ENCODE measurements at places on chromosomes 3 and 15.
A peak's percentile ranks its signal among the peaks of the same experiment; 100 is the strongest.

- DNase-seq: no peak
Observed at GRCh38 chr15:33506781-33507296, 196.1 kb downstream of the RYR3 start.

DNA sequence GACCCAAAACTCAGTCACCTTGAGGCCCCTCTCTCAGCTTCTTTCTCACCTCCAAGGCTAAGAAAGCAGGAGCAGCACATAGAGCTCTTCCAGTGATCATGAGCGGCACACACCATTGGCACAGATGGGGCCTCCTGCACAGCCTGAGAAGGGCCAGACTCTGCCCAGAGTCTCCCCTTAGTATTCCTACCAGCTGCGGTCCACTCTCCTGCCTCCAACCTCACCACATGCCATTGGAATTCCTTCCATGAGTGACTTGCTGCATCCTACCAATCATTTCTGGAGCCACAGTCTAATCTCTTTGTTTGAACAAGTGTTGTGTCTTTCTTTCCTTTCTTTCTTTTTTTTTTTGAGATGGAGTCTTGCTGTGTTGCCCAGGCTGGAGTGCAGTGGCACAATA, 39.3 kb downstream of the CDCP1 start:
- DNase-seq: no peak

DNA sequence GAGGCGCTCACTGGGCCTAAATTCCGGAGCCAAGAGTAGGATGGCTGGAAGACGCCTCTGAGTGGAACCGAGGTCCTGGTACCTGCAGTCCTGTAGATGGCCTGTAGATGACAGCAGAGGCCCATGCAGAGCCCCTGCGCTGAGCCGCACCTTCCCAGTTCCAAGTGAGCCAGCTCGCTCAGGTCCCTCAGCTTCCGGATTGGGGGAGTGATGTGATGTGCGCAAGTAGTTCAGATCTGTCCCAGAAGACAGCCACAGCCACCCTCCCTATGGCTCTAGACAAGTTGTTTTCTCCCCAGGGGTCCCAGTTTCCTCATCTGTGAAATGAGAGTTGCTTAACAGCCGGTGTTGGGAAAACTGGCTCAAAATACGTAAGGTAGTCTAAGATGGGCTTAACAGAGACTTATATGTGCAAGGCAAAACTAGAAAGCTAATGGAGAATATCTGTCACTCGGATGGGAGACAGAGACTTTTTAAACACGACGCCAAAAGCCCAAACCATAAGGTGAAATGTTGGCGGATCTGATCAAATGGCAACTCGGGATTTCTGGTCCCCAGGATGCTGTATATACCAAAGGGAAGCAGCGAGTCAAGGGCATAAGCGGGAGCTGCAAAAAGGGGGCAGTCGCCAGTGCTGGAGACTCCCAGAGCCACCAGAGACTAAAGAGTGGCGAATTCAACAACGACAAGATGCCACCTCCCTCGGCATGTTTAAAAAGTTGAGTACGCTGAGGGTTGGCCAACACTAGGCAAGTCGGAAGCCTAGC, 765 bp upstream of the MAPKAPK3 start:
- DNase-seq: peak; percentile 85

GRCh38 chr3:174844746-174845145, 14.4 kb upstream of the NAALADL2 start:
- no peak for DNase-seq

DNA sequence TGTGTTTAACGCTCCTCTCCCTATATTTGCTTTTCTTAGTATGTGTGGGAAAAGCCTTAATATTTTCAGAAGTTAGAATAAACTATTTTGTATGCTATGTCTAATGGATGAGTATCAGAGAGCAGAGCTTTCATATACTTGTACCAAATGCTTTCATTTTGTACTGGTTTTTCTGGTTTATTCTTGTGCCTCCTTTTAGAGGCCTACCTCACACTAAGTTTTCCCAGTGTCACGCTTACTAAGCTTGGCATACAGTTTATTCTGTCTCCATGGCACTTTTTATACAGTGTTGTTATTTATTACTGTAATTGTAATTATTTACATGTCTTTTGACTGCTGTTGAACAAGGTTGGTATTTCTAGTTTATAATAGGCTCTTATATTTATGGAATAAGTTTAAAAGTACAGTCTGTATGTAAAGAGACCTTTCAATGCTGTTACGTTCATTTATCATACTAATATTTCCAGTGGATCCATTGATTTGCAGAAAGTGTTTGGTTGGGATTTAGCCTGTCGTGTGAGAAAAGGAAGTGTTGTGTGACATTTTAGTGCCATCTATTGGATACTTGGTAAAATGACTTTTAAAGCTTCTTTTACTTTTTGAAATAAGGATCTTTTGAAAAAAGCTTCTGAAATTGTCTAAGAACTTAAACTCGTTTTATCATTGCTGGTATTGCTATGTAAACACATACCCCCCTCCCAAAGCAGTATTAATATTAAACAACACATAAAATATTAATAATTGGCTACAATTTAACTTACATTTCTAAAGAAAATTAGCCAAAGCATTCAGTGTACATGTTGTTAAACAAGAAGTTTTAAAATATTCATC, 5.2 kb upstream of the EBLN2 start:
- no peak for DNase-seq

GRCh38 chr15:79922512-79923078, 25.8 kb upstream of the MTHFS start:
- no peak for DNase-seq

DNA sequence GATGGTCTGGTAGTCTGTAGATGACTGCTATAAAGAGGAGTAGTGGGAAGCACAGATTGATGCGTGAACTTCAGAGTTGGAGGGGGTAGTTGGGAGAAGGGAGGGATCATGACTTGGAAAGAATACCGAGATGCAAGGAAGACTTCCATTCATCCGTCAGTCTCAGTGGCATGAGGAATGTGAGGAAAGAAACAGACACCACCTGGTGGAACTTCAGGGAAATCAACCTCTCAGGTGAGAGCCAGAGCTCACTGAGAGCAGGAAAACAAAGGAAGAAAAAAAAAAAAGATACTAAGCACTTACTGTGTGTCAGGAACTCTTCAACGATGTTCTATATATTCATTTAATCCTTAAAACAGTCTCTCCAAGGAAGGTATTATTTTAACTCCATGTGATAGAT, 172.4 kb downstream of the OXSM start:
- DNase-seq: no peak

DNA sequence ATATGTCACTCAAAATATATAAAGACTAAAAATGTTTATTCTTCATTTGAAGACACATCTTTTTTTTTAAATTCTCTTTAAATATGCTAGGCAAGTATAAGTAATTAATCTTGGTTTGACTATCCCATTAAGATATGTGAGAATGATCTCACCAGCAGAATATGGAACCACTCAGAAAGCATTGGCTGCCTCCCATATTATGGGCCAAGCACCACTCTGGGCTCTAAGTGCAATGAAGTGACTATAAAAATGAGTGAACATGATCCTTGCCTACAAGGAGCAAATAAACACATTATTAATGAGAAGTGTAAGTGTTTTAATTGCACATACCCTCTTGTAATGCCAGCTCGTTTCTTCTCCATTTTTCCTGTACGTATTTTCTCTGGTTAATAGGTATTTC, 328.5 kb downstream of the NAALADL2 start:
- DNase-seq: no peak

DNA sequence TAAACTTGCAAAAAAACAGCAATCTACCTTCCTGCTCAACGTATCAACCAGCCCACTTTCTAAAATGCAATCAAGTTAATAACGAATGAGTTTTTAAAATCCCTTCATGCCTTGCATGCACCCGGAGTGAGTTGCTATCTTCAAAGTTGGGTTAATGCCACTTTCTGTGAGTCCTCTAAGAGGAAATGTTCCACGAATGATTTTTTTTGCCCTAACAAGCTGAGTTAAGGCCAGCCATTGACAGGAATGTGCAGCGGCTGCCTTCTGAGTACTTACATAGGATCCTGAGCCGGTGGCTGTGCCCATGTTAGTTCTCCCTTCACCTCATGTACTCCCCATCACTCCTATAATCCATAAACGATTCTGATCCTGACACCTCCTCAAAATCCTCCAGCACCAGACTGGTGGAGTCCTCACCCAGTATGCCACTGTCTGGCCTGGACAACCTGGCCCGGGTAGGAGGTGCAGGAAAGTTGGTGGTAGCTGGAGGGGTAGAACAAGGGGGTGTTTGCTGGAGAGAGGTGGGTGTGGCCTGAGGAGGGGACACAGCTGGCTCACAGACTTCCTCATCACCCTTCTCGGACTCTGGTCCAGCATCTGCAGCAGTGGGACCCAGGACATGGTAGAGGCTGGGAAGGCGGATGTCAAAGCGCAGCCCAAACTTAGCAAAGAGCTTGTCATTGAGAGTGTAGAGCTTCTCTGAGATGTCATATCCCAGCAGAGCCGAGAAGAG, 12.4 kb downstream of the POPDC2 start:
- DNase-seq: no peak

DNA sequence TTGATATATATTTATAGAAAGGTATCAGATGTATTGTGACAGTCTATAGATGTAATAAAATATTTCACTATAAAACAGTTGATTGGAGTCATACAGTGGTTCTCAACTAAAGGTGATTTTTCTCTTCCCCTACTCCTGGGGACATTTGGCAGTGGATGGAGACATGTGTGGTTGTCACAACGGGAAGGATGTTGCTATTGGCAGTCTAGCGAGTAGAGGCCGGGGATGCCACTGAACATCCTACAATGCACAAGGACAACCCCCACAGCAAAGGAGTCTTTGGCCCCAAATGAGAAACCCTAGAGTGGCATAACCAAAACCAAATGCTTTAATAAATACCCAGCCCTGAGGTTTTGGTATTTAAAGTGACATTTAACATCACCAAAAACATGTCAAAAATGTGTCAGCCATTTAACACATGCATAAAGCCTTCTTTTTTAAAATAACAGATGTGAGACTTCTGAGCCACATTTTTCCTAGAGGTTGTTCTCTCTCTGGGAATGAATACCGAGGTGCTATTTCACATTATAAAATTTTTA, 367.5 kb downstream of the PTPRG start:
- DNase-seq: no peak

DNA sequence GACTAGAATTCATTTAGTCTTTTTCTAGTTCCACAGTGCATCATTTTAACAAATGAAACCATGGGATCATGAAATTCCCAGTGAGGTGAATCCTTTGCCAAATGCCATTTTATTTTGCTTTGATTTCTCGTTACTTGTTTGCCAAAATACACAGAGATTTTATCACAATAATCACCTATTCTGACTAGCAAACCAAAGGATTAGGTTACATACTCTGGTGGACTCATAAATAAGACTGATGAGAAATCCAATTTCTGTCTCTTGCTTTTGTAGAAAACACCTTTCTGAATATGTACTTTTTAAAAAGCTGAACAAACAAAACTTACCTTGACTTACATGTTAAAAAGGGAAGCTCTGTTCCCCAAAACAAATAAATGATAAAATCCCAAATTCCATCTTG, 12.2 kb downstream of the ERC2 start:
- DNase-seq: no peak

DNA sequence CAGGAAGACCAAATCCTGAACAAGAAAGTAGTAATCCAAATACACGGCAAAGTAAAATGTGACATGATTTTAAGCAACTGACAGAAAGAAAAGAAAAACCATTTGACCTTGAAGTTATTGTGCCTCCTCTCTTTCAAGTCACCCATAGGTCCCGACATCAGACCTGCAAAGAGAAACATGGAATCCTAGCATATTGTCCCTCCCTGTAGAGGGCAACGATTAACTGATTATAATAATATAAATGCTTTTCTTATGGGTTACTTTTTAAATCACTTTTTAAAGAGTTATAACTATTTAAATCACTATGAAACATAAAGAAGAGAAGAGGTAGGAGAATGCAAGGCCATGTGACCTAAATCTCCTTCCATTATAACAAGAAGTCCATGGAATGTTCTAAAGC, 143.2 kb upstream of the LIPC start:
- DNase-seq: no peak

DNA sequence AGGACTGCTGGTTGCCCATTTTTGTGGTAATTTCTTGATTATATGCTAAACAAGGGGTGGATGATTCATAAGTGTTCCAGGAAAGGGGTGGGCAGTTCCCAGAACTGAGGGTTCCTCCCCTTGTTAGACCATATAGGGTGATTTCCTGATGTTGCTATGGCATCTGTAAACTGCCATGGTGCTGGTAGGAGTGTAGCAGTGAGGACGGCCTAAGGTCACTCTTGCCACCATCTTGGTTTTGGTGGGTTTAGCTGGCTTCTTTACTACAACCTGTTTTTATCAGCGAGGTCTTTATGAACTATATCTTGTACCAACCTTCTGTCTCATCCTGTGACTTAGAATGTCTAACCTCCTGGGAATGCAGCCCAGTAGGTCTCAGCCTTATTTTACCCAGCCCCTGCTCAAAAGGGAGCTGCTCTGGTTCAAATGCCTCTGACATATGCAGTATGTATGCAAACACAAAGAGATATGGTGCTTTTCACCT, 46.2 kb downstream of the C3orf38 start:
- DNase-seq: peak; percentile 22

DNA sequence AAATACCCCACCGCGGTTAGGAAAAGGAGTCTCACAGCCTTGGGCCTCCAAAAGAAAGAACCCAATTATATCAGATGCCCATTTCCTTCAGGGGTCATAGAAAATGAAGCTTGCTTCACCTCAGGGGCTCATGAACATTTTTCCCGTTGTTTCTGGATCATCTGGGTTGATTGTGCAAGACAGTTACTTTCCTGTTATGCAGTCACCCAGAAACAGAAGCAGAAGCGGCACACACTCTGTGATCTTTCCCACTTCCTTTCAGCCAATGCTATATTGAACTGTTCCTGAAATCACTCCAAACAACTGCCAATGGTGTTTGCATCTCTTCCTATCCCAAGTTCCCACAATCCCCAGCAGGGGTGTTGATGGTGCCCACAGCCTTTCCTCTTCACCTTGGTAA, 295.6 kb upstream of the RASGRP1 start:
- DNase-seq: no peak

GRCh38 chr15:82571722-82572222, 31.5 kb upstream of the RPS17 start:
- no peak for DNase-seq

- DNase-seq: no peak
Observed at GRCh38 chr3:21781355-21781754, 30.3 kb upstream of the ZNF385D start.

- DNase-seq: no peak
Observed at GRCh38 chr3:123279121-123279520, 77.4 kb downstream of the SEC22A start.

DNA sequence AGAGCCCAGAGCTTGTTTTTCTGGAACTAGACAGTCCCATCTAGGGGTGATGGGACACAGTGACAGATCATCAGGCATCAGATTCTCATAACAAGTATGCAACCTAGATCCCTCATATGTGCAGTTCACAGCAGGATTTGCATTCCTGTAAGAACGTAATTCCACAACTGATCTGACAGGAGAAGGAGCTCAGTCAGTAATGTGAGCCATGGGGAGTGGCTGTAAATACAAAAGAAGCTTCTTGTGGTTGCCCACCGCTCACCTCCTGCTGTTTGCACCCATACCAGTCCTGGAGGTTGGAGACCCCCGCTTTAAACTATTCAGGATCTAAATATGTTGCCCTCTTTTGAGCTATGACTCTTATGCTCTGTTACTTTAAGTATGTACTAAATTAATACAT, 167.3 kb downstream of the ALCAM start:
- DNase-seq: no peak

GRCh38 chr15:51652084-51652668, 29.1 kb upstream of the SCG3 start:
- DNase-seq: no peak

All from stimulated activated CD4-positive, alpha-beta T cell treated with anti-CD3 and anti-CD28 coated beads, Interleukin-12 subunit alpha, Interleukin-12 subunit beta, amount 100 ng/mL, for 24 hours (primary cell).